H1 (cell line): ENCODE measurements at places on chromosomes 7 and 10. TPM values are rescaled to one million over a fixed set of nuclear protein-coding genes. Genes with fewer than 3 reads are reported as not detected.

- H3K4me1 ChIP-seq, result no peaks in the 10 kb centered on the region
- no peak for DNase-seq
These were observed 17.8 kb upstream of the SLC18A2 start for GRCh38 chr10:117222976-117223692.

GRCh38 chr10:74755273-74755672 is 71.1 kb upstream of the KAT6B start:
- H3K27ac ChIP-seq, result no peak overlapping the region
- peaks cover 7% of the 10 kb centered on the region; the same call in 1 of the 2 replicates for H3K4me1 ChIP-seq
- H3K4me3 ChIP-seq, result no peak overlapping the region
- no peak for DNase-seq

GRCh38 chr10:133159611-133159949 is 439 bp upstream of the KNDC1 start:
- peaks cover 3% of the 10 kb centered on the region for H3K4me1 ChIP-seq
- peaks cover 5% of the 10 kb centered on the region; the same call in 1 of the 2 replicates for H3K27me3 ChIP-seq
- no peak overlapping the region for H3K4me3 ChIP-seq

The IL6 gene
- 0.41 and 0.73 TPM in 2 replicates for total RNA-seq
